ENCODE measurements at places on chromosomes 1 and 21. TPM values are rescaled to one million over a fixed set of nuclear protein-coding genes. Genes with fewer than 3 reads are reported as not detected.

Gene PYCR2
- 59.4 TPM for total RNA-seq

Gene LYPD8
- total RNA-seq = not detected

Gene VTCN1
- total RNA-seq = not detected

Gene CDCA8
- total RNA-seq = 0.24 TPM

Gene SIKE1
- total RNA-seq = 38.2 TPM

Gene S100A1
- total RNA-seq = 3,035 TPM

- no peak for DNase-seq
These were observed 235.9 kb upstream of the DMRTA2 start for GRCh38 chr1:50659107-50659662.

- no peak for DNase-seq
These were observed 44.3 kb downstream of the ZNF644 start for GRCh38 chr1:90977522-90977921.

DNA sequence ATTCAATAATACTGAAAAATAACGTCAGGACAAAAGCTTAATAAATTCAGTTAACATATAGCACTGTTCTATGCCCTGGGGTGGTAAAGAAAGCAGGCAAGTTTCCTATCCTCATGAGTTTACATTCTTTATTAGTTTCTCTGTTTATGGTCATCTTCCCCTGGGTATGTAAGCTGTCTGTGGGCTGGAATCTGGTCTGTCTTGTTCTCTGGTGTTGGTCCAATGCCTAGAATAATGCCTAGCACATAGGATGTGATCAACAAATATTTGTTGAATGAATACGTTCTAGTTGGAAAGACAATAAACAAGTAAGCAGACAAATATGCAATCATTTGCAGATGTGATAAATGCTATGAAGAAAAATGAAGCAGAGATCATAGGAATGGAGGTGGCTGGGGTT, 7.2 kb upstream of the IGSF3 start:
- DNase-seq = no peak

DNA sequence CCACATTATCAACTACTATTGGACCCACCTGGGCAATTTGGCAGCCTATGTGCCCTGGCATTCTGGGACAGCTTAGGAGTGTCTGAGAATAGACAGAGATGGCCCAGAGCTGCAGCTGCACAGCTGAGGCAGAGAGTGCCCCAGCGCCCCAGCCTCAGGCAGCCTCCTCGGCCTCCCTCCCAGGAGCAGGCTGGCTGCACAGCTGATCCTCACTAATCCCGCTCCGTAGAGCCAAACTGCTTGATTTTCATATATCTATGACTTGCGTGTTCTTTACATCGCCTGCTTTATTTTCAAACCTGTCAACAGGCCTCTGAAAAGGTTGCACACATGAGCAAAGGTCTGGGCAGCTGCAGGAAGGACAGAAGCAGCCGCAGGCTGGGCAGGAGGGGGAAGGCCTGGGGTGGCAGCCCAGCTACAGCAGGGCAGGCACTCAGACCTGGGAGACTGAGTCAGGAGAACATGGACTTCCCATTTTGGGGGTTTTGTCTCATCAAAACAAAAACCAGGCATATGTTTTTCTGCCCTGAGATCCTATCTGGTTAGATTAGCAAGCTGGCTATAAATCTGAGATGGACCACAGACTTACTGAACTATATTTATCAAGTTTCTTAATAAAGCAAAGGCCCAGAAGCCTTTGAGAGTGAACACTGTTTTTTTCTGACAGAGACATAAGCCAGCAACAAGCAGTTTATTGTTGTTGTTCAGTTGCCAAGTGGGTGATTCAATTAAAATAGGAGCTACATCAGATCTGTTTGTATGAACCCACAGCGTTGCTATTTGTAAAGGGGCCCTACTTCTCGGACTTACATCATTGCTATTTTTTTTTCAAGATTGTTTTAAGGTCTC, 301.8 kb upstream of the DUSP10 start:
- DNase-seq = peak; percentile 26

DNA sequence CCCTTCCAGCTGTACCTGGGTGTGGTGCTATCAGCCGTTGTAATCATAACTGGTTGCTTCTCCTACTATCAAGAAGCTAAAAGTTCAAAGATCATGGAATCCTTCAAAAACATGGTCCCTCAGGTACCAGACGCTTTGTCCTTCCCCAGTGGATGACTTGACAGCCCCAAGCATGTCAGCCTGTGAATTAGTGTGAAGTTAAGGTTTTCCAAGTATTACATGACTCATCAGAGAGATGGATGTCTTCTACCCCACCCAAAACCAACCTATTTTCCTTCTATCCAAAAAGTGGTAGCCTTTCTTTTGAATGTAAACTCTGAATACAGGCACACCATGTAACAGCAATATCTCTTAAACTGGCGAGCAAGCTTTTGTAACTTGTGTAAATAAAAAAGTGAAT, 15.1 kb downstream of the ATP1A1 start:
- no peak for DNase-seq

GRCh38 chr1:87600854-87601253, 272.2 kb downstream of the LMO4 start:
- DNase-seq = no peak

GRCh38 chr1:6596351-6596750, 6.3 kb downstream of the KLHL21 start:
- DNase-seq = no peak

GRCh38 chr1:235857756-235858155, 8.9 kb downstream of the LYST start:
- DNase-seq = no peak

DNA sequence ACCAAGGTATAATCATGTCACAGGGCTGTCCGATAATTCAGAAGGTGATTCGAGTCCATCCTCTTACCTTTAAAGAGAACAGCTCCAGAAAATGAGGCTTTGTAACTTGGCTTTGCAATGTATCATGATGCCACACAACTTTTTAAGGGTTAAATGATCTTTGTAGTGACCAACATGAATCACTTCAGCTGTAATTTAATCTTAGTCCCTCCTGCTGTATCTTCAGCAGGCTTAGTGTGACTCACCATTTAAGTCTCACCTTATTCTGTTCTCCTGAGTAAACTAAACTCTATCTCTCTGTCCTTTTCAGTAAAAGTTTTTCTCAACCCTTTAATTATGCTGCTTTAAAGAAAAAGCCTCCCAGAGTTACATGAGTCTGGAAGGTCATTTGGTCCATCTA, 1.9 kb upstream of the HIVEP3 start:
- no peak for DNase-seq

GRCh38 chr21:45506836-45507522, 35.3 kb downstream of the SLC19A1 start:
- DNase-seq = peak; percentile 9

- DNase-seq = no peak
These were observed 446.9 kb downstream of the NEGR1 start for GRCh38 chr1:71835442-71835813.

DNA sequence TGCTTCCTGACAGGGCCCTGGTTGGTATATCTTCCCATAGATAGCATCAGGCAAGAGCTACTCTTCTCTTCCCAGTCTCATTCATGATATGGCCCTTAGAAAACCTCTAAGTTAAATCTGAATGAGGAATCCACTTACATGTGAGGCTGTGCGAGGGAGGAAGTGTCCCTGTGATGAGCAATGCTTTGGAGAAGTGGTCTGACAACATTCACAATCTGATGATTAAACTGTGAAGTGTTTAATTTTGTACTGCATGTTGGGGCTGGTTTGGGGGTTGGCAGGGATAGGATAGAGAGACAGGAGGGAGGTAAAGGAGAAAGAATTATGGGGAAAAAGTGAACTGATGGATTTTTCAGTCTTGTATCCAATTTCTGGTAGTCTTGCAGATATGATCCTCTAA, 421.2 kb upstream of the DAB1 start:
- DNase-seq = no peak

GRCh38 chr1:36847186-36847585, 187.1 kb downstream of the GRIK3 start:
- DNase-seq = no peak

GRCh38 chr21:41511858-41512257, 3.9 kb upstream of the TMPRSS2 start:
- no peak for DNase-seq

GRCh38 chr21:41948078-41948895, 5.5 kb downstream of the C2CD2 start:
- no peak for DNase-seq

DNA sequence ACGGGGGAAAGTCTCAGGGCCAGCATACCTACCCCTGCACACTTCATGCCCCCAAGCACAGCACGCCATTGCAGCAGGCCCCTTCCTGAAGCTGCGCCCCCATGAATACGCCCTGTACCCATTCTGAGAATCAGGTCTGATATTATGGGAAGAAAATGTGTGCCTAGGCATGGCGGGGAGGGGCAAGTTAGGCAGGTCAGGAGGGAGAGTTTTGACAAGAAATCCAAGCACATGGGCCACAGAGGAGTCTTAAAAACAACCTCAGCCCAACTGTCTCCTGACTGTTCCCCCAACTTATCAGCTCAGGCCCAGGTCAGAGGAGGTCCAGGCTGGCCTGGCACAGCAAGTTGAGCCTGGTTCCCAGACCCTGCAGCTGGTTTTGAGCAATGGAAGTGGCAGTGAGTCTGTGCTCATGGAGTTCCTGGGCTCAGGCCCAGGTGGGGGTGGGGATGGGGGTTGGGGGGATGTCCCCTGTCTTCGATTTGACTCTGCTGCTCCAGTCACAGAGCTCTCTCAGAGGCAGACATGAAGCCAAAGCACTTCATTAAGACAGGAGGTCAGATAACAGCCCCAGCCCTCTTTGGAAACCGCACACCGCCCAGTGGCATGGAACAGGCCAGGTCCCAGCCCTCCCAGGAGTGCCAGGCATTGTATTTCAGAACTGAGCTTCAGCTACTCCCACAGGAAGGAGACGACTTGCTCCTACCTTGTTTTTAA, 20.6 kb upstream of the BCAR3 start:
- DNase-seq = peak; percentile 68

DNA sequence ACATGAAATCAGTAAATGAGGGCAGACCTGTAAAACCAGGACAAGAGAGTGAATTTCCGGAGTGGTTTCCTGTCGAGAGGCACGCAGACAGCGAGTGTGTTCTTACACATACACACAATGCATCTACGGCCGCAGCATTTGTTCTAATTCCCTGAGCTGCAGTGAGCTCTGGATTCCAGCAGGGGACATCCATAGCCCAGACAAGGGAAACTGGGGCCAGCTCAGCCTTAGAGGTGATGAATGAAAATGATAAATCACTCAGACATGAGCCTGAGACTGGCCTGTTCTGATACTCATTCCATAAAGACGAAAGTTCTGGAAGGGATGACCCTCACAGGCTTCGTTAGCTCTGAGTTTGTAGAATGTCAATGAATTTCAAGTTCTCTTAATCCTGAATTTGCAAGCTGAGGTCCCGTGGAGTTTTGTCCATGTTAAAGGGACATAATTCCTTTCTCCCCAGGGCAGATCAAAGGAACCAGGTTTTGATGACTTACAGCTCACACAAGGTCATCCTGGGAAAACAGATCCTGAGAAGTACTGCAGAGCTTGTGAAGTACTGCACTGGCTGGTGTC, 207.9 kb upstream of the C1orf87 start:
- DNase-seq = peak; percentile 22

- peak; percentile 71 for DNase-seq
These were observed 22.8 kb downstream of the DHRS3 start for GRCh38 chr1:12594966-12595756.

DNA sequence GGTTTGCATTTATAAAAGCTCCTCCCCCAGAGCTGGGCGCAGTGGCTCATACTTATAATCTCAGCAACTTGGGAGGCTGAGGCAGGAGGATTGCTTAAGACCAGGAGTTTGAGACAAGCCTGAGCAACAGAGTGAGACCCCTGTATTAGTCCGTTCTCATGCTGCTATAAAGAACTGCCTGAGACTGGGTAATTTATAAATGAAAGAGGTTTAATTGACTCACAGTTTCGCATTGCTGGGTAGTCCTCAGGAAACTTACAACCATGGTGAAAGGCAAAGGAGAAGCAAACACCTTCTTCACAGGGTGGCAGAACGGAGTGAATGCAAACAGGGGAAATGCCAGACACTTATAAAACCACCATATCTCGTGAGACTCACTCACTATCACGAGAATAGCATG, 52.5 kb downstream of the ZNF684 start:
- DNase-seq = no peak

DNA sequence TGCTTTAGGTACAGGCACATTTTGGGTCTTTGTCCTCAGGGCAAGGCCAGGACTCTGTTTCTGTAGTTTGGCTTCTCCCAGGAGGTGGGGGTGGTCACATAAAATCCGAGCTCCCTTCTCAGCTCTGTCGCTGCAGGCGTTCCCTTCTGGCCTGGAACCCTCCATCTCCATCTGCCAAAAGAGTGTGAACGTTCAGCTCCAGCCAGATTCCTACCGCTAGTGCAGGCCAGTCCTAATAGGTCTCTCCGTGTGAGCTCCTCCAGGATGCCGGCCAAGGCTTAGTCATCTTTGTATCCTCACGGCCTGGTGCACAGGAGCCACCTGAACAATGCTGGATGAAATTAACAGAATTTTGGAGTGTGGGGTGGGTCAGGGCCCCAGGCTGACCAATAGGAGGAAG, 19.9 kb upstream of the KCNA10 start:
- no peak for DNase-seq

DNA sequence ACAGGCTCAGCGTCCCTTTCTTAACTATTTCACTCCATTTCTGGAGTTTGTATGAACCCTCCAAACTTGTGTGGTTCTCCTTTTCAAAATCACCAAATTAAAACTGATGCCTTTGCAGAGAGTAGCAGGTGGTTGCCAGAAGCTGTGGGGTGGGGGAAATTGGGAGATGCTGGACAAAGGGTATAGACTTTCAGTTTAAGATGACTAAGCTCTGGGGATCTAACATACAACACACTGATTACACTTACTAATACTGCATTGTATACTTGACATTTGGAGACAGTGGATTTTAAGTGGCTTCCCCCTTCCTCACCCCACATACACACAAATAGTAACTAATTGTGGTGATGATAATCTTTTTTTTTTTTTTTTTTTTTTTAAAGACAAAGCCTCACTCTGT, 11.1 kb upstream of the SCYL3 start:
- no peak for DNase-seq

DNA sequence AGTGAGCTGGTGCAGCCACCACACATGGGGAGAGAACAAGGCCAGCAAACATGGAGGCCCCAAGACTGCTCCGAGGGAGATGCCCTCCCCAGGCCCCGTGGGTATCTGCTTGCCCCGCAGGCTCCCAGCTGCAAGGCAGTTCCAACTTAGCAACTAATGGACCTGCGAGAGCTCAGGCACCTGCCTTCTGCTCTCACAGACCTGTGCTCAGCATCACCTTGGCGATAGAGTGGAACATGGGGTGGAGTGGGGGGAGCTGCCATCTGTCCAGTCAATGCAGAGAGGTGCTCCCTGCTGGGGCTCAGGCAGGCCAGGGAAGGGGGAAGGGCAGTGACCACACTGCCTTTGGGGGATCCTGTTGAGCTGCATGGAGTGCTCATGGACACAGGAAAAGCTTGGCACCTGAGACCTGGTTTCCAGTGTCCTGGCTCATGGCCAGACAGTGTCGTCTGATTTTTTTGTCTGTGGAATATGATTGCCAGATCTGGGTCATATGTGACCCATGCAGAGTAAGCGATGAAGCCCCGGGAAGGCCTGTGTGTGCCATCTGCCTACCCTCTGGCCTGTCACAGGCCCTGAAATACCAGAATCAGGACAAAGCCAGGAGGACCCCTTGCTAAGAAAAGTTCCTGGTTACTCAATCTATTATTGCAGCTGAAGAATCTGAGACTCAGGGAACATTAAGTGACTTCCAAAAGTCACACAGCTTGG, 39.9 kb upstream of the TENT5C start:
- no peak for DNase-seq

- no peak for DNase-seq
These were observed 101.7 kb upstream of the ETV3 start for GRCh38 chr1:157239936-157240335.

GRCh38 chr1:6391951-6392808, 1.4 kb downstream of the ACOT7 start:
- no peak for DNase-seq

All from heart right ventricle (tissue), 16 donors.